ENCODE measurements at places on chromosomes 11 and 22.
A peak's percentile ranks its signal among the peaks of the same experiment; 100 is the strongest.

GRCh38 chr11:118088531-118088930 is 1.8 kb upstream of the SMIM35 start:
- peak; percentile 32 for DNase-seq

DNA sequence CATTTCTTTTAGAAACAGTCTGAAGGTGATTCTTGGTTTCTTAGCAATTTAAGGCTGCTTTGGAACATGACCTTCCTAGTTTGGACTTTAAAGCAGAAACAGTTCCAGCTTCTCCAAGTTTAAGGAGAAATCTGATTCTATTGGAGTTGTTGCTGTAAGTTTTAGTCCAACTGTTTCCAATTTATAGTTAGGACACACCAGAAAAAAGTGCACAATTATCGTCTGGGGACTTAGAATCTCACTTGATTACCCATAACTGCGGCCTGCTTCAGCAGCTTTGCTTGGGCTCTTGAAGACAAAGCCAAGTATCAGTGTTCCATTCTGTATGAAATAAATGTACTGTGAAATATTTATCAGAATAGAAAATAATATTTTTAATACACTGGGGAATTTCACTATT is 246.6 kb downstream of the TMEM135 start:
- DNase-seq = no peak

DNA sequence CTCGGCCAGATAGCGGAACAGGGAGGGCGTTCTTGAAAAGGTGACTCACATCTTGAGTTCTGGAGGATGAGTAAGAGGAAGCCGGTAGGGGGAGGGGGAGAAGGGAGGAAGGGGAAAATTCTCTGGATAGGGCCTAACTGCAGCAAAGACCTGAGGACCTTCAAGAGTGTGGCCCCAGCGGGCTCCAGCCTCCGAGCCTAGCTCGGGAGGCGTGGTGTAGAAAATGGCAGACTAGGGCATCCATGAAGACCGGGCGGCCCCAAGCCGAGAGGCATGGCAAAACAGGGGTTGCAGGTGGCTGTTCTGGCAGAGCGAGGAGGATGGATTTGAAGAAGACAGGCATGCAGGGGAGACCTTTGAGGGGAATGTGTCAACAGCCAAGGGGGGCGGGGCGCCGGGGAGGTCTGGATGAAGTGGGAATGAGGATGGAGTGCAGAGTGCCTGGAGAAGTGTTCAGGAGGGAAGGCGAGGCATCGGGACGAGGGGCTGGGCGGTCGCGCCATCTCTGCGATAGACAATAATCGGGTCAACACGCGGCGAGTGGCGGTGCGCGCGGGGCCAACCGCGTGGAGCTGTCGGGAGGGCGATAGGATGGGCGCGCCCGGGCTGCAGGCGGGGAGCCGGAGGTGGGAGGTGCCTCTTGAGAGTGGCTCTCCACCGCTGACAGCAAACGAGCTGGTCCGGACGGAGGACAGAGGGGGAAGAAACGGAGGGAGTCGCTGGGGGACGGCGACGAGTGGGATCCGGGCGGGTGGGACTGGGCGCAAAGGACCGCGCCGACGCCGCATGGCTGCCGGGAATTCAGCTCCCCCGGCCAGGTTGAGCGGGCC is 40.0 kb upstream of the CREB3L1 start:
- DNase-seq = peak; percentile 97

- peak; percentile 54 for DNase-seq
Measured at GRCh38 chr11:76768088-76768908, 14.9 kb upstream of the TSKU start.

DNA sequence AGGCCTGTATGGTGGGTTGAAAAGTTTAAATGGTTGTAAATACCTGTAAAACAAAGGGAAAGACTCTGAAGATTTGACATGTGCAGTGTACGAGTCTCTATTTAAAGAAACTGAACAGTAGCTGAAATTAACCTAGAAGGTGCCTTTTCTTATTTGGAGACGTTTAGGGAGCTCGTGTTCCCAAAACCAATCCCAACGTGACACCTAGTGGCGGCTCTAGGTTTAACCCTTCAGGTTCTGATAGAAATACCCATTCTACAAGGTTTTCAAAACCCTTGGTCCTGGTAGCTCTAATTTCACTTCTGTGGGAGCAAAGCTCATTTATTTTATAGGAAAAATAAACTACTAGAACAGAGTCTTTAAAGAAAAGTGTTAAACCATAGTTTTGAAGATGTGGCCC is 258.3 kb downstream of the LRRC4C start:
- peak; percentile 25 for DNase-seq

DNA sequence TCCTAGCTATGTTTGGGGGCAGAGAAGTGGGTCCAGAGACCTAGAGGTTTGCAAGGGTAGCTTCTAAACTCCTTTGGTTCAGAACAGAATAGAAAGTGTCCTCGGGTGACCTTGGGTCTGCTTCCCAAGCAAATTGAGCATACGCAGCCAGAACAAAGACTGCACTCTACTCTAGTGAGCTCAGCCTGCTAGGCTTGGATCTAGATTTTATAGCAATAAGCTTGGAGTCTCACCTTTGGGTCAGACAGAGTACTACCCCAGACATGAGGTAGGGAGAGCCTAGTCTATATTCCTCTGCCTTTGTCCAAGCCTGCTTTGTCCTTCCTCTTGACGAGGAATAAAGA is 52.6 kb upstream of the ELF5 start:
- DNase-seq = no peak

Data from M059J (cell line).